ENCODE measurements at places on chromosomes 1 and 21.
A peak's percentile ranks its signal among the peaks of the same experiment; 100 is the strongest.

GRCh38 chr1:65479554-65480204, 59.2 kb downstream of the LEPR start:
- DNase-seq: no peak

GRCh38 chr21:33971492-33972013, 55.9 kb upstream of the ATP5PO start:
- DNase-seq: no peak

GRCh38 chr1:218254296-218254946, 30.7 kb upstream of the RRP15 start:
- DNase-seq: no peak

GRCh38 chr1:64265141-64265540, 61.7 kb downstream of the UBE2U start:
- no peak for DNase-seq

DNA sequence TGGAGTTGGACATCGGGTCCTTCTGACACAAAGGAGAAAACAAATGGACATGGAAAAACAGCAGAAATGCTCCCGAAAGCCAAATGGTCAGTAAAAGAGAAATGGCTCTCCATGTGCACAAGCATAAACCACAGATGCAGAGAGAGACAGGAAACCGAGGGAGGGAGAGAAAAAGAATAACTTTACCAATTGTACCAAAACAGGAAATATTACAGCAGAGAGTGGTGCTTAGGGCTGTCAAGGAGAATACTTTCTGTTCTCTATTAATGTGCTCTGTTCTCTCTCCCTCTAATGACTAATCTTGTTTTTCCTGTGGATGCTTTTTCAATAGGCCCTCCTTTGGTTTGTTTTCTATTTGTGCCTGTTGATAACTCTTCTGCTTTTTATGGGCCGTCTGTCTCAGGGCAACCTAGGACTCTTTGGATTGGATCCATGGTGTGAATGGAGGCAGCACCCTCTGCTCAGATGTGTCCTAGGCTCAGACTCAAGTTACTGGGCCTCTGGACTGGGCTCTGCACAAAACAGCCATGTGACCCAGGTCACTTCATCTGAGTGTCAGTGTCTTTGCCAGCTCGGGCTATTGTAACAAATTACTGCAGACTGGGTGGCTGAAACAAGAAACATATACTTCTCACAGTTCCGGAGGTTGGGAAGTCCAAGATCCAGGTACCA, 663.0 kb downstream of the NPHP4 start:
- DNase-seq: no peak

GRCh38 chr1:30129421-30130055, 593.8 kb downstream of the MATN1 start:
- DNase-seq: no peak

- DNase-seq: peak; percentile 3
These were observed 27.7 kb upstream of the PTGFRN start for GRCh38 chr1:116881879-116882520.

DNA sequence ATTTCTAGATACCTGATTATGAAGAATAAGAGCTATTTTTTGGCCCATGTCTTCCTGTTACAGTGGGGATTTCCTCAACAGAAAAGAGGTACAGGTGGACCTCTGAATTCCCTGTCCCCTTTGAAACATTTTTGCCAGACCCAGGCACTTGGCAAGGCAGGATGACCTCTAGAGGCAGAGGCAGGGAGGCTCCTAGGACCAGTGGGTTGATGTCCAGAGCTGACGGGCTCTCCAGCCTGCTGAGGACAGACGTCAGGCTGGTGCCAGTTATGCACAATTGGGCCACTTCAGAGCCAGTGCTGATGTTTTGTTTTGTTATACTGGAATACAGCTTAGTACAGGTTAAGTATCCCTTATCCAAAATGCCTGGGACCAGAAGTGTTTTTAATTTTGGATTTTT, 18.5 kb upstream of the A3GALT2 start:
- no peak for DNase-seq

DNA sequence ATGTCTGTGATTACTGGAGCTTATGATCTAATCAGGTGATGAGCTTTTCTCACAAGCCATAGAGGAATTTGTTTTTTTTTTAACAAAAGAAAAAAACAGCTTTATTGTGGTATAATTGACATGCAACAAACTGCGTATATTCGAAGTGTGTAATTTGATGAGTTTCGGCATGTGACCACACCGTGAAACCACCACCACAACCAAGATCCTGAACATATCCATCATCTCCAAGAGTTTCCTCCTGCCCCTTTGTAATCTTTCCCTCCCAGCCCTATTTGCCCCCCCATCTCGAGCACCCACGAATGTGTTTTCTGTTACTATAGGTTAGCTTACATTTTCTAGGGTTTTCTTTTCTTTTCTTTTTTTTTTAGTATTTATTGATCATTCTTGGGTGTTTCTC, 4.7 kb downstream of the PGBD2 start:
- DNase-seq: no peak

- DNase-seq: no peak
These were observed 181.1 kb downstream of the KCNK2 start for GRCh38 chr1:215263636-215264035.

- no peak for DNase-seq
These were observed 166.8 kb downstream of the PTPRC start for GRCh38 chr1:198805498-198806151.

DNA sequence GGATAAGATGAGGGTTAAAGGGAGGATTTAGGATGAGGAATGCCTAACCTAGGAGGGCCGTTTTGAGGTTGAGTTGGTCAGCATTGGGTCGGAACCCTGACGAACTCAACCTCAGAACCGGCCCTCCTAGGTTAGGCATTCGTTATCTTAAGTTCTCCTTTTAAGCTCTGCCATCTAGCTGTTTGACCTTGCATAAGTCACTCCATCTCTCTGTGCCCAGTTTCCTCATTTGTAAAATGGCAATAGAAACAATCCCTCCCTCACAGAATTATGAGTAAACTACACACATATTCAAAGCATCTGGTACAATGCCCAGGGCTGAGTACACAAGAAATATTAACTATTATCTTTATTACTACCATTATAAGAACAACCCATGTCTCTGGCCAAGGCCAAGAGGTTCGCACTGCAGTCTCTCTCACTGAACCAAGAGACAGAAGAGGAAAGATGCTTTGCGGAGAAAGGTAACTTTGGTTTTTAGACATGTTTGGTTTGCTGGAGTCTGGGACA, 4.8 kb downstream of the ABCB10 start:
- no peak for DNase-seq

GRCh38 chr1:236024641-236025040, 40.2 kb downstream of the NID1 start:
- DNase-seq: no peak

GRCh38 chr1:2980073-2980791, 41.0 kb upstream of the ACTRT2 start:
- DNase-seq: no peak

GRCh38 chr1:222833356-222833876, 18.6 kb downstream of the DISP1 start:
- no peak for DNase-seq

GRCh38 chr1:243316366-243316989, 60.6 kb downstream of the SDCCAG8 start:
- DNase-seq: no peak

DNA sequence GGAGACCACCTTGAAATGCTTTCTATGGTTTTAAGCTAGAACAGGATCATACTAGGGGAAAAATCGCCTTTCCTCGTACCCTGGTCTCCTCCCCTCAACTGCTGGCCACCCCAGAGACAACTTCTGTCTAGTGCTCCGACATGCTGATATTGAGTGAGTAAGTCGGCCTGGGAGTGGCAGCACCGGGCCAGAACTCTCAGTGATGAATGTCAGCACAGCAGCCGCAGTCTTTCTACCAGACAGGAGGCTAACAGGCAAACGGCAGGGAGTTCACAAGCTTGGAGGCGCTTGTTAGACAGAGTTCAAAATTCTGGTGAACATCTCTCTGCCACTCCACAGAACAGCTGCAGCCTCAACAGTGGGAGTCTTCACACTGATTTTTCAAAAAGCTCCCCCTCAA, 716.9 kb downstream of the ADGRL2 start:
- DNase-seq: no peak

GRCh38 chr1:31795801-31796621, 19.8 kb downstream of the SPOCD1 start:
- no peak for DNase-seq

- DNase-seq: no peak
These were observed 3.6 kb downstream of the LEPR start for GRCh38 chr1:65423884-65424572.

DNA sequence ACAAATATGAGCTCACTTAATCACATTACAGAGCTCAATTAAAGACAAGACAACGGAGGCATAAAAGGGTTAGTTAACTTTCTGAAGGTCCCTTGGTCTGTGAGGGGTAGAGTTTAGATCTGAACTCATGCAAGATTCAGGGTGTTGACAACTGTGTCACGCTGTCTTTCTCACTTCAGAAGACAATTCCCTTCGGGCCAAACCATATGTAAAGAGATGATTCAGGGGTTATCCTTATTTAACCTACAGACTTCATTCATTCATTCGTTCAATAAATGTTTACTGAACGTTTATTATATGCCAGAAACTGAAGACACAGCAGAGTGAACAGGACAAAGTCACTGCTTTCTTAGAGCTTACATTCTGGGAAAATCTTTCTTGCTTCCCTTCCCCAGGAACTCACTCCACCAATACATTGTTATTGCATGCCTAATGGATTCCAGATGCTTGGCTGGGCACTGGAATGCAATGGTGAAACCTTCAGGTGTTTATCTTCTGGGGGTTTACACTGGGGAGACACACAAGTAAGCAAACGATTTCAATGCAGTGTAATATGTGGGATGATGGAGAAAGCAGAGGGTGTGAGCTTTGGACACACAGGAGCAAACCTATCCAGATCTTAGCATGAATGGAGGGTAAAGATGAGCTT, 6.4 kb downstream of the XCL1 start:
- no peak for DNase-seq

DNA sequence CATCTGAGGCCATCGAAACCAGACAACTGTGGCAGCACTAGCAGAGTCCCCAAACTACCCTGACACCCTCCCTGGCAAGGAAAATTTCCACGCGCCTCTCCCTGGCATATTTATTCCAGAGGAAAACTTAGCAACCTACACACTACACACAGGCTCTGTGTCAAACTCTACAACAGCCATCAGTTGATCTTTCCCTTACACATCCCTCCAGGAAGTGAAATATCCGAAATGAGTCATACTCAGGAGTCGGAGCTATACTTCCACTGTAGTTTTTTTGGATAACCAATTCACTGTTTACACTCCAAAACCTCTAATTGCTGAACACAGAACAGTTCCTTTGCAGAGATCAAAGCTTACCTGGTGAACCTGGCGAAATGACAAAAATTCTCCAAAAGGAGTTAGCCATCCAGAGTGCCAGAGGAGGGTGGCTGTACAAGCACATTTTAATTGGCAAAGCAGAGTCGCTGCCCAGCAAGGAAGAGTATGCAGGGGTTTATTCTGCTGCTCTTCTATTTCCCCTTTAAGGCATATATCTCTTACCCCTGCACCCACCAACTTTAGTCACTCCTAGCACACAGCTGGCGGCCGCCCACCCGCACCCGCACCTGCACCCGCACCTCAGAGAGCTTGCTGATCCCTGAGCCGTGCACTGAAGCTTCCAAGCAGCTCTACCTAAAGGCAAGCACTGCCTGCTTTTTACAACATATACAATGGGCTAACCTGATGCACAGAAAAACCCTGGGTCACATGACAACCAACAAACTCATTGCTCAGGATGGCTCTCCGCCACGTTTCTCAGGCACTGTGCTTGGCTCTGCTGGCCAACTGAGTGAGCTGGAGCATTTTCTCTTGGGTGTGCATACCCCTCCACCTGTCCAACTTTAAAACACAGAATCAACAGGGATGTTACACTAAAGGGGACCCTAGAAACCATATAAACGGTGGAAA, 54.9 kb downstream of the CAPZB start:
- DNase-seq: no peak

DNA sequence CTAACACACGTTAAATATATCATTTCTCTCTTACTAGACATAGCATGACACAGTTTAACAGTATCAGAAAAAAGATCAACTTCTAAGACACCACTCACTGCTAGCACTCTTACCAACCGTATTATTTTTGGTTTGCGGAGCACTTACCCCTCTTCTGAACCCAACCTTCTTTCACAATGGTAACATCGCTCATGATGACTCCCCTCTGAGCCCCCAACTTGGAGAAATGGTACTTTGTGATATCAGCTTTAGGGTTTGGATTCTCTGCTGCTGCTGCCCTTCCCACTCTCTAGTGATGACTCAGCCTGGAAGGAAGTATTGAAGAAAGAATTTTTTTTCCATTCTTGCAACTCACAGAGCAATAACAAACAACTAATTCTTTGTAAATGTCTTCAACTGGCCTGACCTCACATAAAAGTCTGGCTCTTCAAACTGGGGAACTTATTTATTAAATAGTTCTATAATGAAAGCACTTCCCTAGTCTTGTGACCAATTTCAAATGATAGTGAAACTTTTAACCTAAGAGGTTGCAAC, 7.0 kb downstream of the AKT3 start:
- DNase-seq: no peak

- DNase-seq: no peak
These were observed 56.1 kb downstream of the HSF2BP start for GRCh38 chr21:43603233-43603626.

DNA sequence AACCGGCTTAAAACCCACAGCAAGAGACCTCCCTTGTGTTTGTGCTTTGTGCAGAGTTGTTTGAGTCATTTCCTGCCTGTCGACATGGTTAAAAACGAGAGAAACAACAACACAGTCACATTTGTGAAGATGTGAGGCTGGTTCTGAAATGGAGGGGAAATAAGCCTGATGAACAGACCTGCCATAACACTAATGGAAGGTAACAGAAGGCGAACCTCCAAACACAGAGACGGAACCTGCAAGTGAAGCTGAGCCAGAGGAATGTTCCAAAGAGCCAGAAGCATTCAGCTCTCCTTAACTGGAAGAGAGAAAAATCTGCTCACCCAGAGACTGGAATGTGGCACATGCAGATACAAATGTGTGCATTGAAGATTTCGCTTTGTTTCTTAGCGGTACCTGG, 53.2 kb upstream of the RAVER2 start:
- no peak for DNase-seq

GRCh38 chr1:2237773-2238172, 9.7 kb downstream of the SKI start:
- no peak for DNase-seq

- DNase-seq: no peak
These were observed 207.8 kb downstream of the SIPA1L2 start for GRCh38 chr1:232422098-232422497.

DNA sequence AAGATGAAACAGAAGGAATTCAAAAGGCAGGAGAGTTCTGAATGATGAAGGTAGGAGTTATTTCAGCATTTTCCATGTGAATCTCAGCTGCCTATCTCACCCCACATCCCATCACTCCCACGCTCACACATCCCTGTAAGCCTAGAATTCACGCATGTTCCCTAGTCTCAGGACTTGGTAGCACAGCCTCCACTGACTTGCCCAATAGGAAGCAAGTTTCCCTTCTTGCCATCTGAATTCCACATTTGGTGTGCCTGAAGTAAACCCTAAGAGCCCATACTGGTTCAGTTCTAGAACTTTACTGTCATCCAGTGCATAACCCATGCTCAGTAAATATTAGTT, 56.6 kb downstream of the STYXL2 start:
- no peak for DNase-seq

- no peak for DNase-seq
These were observed 13.6 kb downstream of the YTHDF2 start for GRCh38 chr1:28750330-28750729.

GRCh38 chr1:236341298-236341697, 52.8 kb upstream of the EDARADD start:
- no peak for DNase-seq

All from NK-92 treated with Interleukin-12 subunit alpha and Interleukin-12 subunit beta, amount 100 ng/mL, for 24 hours (cell line).